ENCODE measurements at places on chromosomes 4 and X.

DNA sequence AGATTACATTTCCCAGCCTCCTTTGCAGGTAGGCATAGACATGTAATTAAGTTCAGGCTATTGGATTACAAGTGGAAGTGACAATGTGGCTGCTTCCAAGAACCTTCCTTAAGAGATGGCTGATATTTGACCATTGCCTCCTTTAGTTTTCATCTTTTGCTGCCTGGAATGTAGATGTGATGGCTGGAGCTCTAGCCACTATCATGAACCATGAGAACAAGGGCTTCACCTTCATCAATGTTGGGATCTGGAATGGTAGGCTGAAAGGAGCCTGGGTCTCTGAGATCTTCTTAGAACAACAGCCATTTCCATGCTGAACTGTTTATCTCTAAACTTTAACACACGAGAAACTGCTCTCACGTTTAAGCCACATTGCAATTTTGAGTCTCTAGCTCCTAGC is 158.7 kb upstream of the ATP6AP2 start:
- no peak for DNase-seq

DNA sequence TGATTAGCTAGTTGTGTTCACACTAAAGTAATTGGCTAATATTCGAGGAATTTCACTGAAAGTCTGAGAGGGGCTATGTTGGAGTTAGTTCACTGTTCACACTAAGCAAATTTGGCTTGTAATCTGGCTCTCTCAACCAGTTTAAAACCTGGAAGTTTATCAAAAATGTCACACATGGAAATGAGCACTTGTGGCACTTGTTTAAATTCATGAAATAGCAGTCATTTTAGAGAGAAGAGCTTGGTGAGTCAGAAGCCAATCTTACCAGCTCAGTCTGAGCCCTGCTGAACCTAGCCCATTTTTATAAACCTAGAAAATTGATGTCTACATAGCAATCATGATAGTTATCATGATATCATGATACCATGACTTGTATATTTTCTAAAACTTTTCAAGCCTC is 90.7 kb upstream of the JADE1 start:
- DNase-seq, result peak; percentile 23

GRCh38 chr4:139735381-139736273 is 70.0 kb downstream of the MGST2 start:
- peak; percentile 14 for DNase-seq

GRCh38 chr4:76277667-76278066 is 26.1 kb downstream of the FAM47E start:
- peak; percentile 6 for DNase-seq

DNA sequence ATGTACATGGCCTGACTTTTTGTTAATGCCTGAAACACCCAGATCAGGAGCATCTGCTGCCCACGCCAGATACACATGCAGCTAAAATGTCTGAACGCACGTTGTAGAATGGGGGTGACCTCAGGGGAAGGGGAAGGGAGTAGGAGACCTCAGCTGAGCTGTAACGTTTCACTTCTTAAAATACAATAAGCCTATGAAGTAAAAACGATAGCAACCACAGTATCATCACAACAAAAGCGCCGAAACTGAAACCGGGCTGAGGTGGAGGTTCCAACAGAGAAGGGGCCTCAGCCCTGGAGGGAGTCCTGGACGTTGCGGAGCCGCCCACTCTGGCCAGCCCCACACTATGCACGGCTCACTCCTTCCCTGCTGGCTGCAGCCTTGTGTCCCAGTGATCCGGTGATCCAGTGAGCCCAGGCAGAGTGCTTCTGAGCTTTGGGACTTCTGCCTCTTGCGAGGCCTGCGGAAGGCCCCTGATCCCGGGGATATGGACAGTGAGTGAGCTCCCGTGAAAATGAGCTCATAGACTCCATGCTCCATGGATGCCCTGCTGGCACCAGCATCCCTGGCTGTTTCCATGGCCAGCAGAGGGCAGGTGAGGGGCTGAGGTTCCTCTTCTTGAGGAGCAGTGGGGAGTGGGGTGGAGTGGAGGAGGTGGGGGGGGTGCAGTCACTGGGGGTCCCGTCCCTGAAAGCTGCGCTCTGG is 52.0 kb downstream of the HMX1 start:
- DNase-seq, result no peak

- no peak for DNase-seq
Measured at GRCh38 chr4:187312299-187312698, 588.6 kb upstream of the FAT1 start.

GRCh38 chrX:84046403-84046984 is 141.5 kb downstream of the RPS6KA6 start:
- peak; percentile 41 for DNase-seq

DNA sequence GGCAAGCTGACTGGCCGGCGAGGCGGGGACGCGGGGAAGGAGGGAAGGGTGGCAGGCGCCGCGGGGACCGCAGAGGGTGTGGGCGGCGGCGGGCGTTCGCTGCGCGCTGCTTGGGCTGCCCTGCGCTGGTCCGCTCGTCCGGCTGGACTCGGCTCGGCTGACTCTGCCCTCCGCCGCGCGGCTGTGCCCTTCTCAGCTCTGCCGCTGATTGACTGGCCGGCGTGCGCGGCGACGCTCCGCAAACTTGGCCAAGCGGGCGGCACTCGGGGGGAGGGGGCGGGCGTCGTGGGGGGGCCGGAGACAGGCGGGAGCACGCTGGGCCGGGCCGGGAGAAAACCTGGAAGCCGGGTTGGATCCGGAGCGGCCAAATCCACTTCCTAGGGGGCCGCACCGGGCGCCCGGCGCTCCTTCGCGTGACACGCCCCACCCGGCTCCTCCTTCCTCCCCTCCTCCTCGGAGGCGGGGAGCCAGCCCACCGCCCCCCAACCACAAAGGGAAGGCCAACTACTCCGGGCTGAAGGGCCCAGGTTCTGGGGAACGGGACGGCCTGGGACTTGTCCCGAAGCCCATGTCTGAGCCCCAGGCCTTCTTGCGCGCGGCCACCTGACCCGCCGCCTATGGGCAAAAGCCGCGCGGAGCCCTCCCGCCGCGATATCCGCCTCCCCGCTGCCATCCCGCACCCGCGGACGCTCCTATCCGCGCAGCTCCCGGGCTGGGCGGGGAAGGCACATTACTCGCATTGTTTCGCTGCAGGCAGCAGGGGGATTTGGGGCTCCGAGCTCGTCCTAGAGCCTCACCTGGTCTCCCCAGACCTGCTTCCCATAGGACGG is at the start of gene GPC4:
TSS of gene GPC4 (minus strand) at position 214 of the 830 bp plus-strand sequence. CDS start 524 bp downstream, outside the sequence.
- peak; percentile 23 for DNase-seq

DNA sequence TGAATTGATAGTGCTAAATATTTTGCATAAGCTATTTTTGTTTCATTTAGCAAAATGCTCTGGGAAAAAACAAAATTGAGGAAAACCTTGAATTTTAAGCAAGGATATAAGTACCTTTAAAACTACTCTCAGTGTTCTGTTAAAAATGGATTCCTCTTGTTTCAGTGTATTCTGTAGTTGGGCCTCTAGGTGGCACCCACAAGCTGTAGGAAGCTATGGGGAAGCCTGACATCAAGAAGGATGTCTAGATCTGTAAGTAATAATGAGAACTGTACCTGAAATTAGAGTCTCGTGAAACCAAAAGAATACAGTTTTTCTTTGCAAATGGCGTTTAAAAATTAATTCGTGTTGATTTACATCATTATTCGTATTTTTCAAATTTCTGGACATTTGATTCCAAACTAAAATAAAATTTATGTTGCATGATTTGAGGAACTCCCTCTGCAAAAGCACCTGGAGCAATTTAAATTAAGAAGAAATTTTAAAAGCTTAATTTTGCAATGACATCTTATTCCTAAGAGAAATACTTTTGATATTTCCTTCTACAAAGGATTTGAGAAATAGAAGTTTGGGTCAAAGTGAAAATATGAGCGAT is 51.2 kb downstream of the TMPRSS11E start:
- peak; percentile 80 for DNase-seq

- DNase-seq, result peak; percentile 83
Measured at GRCh38 chr4:7781366-7781765, 158.3 kb downstream of the AFAP1 start.

GRCh38 chrX:124256629-124257380 is 75.7 kb upstream of the TEX13D start:
- no peak for DNase-seq

DNA sequence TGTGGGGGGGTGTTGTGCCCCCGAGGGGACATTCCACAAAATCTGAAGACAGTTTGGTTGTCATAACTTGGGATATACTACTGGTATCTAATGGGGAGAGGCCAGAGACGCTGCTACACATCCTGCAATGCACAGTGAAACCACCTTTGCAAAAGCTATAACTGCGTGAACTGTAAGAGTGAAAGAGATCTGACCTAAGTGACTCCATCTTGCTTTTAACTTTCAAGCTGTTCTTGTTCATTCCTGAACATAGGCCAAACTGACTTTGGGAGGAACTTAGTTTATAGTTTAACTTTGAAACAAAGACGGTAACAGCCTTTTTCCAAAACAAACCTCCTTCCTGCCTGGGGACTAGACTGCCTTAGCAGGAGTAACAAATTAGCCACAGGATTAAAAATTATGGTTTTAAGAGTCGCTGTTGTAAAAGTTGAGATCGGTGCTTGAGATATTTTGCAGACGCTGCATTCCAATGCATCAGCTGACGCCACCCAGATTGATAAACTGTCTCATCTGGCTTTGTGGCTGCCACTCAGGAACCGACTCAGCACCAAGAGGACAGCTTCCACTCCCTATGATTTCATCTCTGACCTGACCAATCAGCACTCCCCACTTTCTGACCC is 70.9 kb downstream of the ATXN3L start:
- DNase-seq, result no peak

GRCh38 chrX:44433556-44433955 is 90.1 kb upstream of the EFHC2 start:
- DNase-seq, result no peak

GRCh38 chr4:130044788-130045531 is 949.0 kb downstream of the C4orf33 start:
- no peak for DNase-seq

- DNase-seq, result no peak
Measured at GRCh38 chr4:110632506-110633357, 9.9 kb upstream of the PITX2 start.
